ENCODE measurements at places on chromosomes 1 and 21.

DNA sequence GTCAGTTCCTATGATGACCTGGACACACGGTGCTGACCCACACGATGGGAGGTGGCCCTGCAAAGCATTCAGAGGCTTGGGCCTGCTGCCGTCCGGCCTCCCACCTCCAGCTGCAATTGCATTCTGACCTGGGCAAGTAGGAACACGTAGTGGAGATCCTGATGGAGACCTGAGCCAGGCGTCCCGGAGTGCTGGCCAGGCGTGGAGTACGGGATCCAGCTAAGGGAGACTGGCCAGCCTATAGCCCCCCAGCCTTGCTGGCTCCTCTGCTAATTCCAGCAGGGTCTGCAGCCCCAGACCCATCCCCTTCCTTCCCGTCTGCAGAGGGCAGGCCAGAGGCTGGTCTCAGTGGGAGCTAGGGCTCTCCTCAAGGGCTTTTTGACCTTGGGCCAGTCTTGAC is 11.2 kb downstream of the CD46 start:
- ATAC-seq = no peak

GRCh38 chr1:65284229-65284628 is 25.1 kb upstream of the DNAJC6 start:
- ATAC-seq = no peak

GRCh38 chr1:110786802-110787327 is 86.1 kb upstream of the CD53 start:
- peak; percentile 51 for ATAC-seq

DNA sequence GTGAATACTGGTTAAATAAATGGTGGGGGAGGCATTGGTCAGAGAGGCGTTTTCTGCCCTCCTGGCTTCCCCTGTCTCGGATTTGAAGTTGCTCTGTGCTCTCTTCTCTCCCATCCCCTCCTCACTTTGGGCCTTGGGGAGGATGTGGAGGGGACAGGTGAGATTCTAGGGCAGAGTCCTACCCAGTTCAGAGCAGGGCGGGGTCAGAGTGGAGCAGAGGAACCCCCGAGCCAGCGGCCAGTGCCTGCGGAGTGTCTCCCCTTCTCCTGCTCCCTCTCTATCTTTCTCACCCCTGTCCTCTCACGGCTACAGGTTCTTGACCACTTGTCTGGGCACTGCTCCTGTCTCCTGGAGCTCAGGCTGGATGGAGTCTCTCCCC is 8.1 kb downstream of the KNCN start:
- no peak for ATAC-seq

GRCh38 chr1:44693159-44693558 is 18.6 kb downstream of the ARMH1 start:
- no peak for ATAC-seq

DNA sequence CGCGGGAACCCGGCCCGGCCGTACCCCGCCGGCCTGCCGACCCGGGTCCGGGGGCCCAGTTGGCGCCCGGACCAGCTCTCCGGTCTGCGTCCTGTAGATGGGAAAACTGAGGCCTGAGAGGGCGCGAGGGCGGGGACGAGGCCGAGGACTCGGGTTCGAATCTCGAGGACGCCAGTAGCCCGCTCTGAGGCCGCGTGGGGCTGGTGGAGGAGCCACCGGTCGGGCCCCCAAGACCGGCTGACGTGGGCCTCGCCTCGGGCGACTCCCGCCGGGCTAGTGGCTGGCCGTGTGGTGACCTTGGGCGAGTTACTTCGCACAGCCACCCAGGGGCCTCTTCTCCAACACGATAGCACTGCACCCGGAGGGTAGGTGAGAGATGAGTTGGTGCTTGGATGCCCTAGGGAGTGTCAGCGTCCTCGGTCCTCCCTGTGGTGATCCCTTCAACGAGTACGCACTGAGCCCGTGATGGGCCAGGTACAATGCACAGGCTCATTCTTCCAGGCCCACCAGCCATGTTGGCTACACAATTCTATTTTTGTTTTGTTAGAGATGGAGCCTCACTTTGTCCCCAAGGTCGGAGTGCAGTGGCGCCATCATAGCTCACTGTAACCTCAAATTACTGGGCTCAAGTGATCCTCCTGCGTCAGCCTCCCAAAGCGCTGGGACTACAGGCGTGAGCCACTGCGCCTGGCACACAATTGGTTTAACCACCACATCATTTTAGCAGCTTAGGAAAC is 404 bp upstream of the SCMH1 start:
- ATAC-seq = no peak

GRCh38 chr21:26961698-26962097 is 5.2 kb downstream of the ADAMTS5 start:
- ATAC-seq = no peak

DNA sequence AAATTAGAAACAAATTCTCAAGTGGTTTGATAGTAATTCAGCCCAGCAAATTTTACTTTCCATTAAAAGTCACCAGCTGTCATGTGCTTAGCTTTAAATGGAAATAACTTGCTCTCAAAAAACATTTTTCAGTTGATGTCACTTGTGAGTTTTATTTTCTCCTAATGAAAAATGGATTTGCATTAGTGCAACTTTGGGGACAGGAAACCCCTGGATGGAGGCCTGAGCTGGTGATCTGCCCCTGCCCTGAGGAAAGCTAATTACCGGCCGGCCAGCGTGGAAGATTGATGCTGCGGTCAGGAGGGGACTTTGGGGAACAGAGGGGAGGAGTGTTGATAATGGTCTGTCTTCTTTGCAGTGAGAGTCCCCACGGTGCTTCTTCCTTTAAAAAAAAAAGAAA is 66.8 kb upstream of the ANGPTL1 start:
- no peak for ATAC-seq

DNA sequence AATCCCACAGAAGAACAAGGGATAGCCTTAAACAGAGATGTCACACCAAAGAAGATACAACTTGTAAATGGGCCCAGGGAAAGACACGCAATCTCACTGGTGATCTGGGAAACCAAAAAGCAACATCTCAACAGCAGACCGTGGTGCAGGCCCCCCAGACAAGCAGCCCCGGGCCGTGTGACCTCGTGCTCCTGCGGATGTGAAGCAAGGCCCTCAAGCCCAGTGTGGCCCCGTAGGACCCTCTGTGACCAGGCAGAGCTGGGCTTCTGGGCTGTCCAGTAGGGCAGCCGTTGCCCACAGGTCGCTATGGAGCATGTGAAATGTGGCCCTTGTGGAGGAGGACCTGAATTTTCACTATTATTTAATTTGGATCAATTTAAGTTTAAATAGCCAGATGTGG is 34.9 kb upstream of the TMEM52 start:
- ATAC-seq = no peak

- ATAC-seq = no peak
These were observed 47.7 kb downstream of the MEF2D start for GRCh38 chr1:156452907-156453306.

DNA sequence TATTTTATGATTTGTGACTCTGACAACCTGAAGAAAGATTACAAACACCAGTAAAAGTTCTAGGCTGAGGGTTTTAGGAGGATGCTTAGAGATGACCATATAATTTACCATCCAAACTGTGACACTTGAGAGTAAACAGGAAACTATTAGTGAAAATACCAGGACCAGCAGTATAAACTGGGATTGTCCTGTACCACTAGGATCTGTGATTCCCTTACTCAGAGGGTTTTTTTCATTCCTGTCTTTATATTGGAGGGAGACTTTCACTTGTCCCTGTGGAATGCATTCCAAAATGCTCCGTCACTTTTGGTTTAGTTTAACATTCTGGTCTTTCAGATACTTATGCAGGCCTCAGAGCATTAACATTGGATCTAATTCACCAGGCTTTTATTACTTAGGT is 482.9 kb downstream of the PTBP2 start:
- no peak for ATAC-seq

DNA sequence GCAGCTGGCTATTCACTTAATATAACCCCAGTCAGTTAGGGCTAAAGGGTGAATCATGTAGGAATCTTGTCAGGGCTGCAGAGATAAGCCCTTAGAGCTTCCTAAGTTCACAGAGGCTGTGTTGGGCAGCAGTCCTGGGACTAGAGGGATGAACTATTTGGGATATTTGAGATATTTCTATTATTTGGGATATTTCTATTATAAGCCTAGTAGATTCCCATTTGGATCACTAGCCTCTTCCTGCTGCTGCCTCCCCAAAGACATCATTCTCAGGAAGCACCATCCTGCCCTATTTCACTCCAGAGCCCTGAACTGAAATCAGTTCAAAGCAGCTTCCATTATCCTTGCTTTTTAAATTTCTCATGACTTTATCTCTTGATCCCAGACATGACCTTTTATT is 501.3 kb downstream of the NUF2 start:
- no peak for ATAC-seq

GRCh38 chr1:93702111-93702827 is 20.6 kb upstream of the BCAR3 start:
- no peak for ATAC-seq

GRCh38 chr1:6148497-6149241 is 31.5 kb downstream of the CHD5 start:
- peak; percentile 89 for ATAC-seq

DNA sequence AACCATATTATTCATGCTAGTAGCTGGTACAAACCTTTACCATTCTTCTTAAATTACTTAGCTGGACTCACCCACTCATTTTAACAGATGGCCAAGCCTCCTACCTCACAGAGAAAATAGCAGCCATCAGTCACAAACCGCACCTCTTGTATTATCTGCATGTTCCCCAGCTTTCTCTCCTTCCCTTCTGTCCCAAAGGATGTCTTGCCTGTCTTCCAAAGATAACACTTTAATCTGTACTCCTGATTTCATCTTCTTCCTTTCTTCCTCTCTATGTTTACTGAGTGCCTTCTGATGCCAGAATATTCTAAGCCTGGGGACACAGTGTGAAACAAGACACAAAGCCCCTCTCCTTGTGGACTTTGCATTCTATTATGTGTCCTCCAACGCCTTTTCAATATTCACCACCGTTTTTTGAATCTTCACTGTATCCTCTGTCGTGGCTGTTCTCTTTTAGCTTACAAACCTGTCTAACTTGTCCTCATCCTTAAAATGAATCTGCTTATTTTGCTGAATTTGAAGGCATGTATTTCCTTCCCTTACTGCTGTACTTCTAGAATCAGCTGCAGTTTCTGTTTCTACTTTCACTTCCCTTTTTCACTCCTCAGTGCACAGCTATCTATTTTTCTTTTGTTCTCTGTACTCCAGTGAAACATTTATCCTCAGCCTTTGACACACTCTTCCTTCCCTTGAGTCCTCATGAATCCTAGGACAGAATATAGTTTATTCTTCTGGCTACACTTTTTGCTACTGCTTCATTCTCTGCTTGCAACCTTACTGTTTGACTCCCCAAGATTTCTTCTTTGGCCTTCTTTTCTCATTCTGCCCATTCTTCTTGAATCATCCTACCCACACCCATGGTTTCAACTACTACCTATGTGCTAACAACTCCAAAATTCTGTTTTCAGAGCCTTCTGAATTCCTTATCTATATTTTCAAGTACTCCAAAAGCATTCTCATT is 216.9 kb upstream of the SAMSN1 start:
- peak; percentile 86 for ATAC-seq

- ATAC-seq = peak; percentile 30
These were observed 9.2 kb downstream of the FCRL3 start for GRCh38 chr1:157691285-157691920.

DNA sequence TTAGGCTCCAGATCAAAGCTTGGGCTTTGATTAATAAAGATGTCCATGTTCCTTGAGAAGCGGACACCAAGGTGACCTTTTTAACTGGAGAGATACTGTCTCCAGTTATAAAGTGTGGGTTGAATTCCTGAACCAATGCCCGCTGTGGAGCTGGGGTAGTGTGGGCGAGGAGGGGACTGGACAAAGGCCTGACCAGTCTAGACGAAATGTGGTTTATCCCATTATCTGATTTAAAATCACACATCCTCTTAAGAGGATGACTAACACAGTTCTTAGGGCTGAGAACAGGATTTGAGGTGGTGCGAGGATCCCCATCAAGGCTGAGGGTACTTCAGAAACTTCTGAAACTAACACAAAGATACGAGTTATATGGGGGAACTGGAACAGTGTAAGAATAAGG is 84.5 kb upstream of the GCLM start:
- ATAC-seq = no peak

- no peak for ATAC-seq
These were observed 104.5 kb downstream of the ASH1L start for GRCh38 chr1:155458111-155458510.

GRCh38 chr1:45490121-45490625 is 790 bp downstream of the TESK2 start:
- ATAC-seq = no peak

DNA sequence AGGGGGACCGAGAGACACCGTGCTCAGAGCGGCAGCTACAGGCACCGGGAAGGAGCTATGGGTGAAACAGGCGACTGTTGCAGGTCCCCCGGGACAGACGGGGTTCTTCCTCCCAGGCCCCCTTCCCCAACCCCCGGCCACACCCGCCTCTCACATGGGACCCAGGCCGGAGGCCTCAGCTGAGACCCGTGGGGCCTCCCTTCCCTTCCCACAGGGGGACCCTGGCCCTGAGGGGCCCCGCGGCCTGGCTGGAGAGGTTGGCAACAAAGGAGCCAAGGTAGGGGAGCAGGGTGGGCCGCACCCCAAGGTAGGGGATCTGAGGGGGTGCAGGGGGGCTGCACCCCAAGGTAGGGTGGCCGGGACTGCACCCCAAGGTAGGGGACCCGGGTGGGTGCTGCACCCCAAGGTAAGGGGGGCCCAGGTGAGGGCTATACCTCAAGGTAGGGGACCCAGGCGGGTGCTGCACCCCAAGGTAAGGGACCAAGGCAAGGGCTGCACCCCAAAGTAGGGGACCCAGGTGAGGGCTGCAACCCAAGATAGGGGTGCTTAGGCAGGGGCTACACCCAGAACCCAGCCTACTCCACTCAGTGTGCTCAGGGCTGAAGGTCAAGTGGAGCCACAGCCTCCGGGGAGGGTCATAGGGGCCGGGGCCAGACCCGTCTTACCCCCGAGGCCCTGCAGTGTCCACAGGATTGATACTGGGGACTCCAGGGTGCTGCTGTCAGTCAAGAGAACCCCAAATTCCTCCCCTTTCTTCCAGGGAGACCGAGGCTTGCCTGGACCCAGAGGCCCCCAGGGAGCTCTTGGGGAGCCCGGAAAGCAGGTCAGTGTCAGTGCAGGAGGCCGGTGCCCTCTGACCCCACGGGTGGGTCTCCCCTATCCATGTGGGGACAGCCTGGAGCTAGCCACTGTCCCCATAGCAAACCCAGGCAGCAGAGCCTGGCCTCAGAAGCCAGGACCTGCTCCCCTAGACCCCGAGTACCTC is 22.7 kb downstream of the COL6A2 start:
- no peak for ATAC-seq

GRCh38 chr1:39230261-39231190 is 26.0 kb downstream of the MACF1 start:
- peak; percentile 86 for ATAC-seq

GRCh38 chr1:237287876-237288521 is 246.0 kb downstream of the RYR2 start:
- no peak for ATAC-seq

GRCh38 chr1:228465141-228465540 is 22.0 kb upstream of the RNF187 start:
- no peak for ATAC-seq

DNA sequence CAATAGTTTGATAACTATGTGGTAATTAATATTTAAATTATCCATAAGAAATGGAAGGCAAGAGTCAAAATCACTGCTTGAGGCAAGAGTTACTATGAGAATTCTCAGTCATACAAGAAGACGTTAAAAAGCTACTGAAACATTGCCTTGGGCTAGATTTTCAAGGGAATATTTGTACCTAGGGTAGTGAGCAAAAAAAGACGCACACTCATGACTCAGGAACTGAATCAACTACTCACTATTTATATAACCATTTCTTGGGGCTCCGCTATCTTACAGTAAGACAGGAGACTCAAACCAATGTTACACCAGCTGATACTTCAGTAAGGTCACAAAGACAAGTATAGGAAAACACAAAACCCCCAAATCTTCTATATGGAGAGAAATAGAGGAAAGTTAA is 151.5 kb upstream of the RNPC3 start:
- ATAC-seq = no peak

All from activated CD4-positive, CD25-positive, alpha-beta regulatory T cell treated with anti-CD3 and anti-CD28 coated beads, Interleukin-2, amount 50 U/mL, for 24 hours (primary cell).